ENCODE measurements at places on chromosomes 1 and 21.

GRCh38 chr21:42496839-42497202, 797 bp upstream of the RSPH1 start:
- no peak for DNase-seq

DNA sequence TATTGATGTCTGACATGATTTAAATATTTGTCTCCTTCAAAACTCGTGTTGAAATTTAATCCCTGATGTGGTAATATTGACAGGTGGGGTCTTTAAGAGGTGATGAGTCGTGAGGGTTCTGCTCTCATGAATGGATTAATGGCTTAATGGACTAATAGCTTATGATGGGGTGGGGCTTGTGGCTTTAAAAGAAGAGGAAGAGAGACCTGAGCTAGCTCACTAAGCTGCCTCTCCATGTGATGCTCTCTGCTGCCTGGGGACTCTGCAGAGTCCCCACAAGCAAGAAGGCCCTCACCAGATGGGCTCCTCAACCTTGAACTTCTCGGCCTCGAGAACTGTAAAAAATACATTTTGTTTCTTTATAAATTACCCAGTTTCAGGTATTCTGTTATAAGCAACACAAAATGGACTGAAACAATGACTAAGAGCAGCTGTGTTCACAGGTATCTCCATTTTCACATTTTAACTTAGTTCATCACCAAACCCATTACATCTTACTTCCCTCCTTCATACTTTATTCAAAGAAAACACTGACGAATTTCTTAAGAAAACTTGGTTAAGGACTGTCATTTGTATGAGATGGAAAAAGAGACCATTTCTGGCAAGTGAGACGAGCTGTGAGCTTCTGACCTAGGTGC, 12.1 kb upstream of the AIM2 start:
- no peak for DNase-seq

DNA sequence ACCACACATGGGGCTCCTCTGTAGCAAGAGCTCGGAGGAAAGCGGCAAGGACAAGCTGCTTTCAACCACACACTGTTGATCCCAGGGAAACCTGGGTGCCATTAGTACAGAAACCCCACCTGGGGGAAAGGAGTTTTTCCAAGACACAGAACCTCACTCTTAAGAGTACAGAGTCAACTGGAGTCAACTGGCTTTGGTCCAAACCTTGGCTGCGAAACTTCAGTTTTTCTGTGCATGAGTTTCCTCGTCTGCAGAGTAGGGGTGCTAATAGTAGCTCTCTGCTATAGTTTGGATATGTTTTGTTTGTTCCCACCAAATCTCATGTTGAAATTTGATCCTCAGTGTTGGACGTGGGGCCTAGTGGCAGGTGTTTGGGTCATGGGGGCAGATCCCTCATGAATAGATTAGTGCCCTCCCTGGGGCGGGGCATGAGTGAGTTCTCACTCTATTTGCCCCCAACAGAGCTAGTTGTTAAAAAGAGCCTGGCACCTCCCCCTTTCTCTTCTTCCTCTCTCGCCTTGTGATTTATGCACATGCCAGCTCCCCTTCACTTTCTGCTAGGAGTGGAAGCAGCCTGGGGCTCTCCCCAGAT, 161.1 kb downstream of the PIGK start:
- no peak for DNase-seq

GRCh38 chr1:190904091-190904695, 426.5 kb upstream of the BRINP3 start:
- no peak for DNase-seq

DNA sequence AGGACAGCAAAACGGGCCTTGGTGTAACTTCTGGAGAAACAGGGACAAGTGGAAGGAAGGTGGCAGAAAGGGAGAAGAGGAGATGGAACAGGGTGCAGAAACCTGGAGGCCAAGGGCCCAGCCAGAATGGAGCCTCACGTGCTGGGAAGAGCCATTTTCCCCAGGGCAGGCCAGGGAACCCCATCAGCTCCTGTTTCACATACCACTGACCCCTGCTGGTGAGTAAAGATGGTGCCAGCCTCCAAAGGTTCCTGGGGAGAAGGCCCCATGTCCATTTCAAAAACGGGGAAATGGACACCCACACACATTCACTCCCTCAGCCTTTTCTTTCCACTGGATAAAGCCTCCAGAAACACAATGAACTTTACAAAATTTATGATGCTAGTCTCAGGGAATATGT, 57.6 kb upstream of the JUN start:
- no peak for DNase-seq

DNA sequence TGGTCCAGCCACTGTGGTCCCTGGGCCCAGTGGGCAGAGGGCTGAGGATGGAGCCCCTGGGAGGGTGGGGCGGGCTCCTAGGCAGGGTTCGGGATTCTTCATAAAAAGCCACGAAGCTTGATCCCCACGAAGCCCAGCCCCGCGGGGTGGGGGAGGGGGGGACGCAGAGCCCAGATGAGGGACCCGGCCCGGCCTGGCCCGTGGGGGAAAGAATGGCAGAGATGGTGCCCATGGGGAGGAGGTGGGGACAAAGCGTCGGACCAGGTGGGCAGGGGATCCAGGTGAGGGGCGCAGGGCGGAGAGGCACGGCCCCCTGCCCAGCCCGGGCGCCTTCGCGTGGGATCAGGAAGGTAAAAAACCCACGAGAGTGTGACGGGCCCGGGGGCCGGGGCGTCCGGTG, 6.0 kb upstream of the SMIM12 start:
- no peak for DNase-seq

- no peak for DNase-seq
These were observed 122.5 kb upstream of the ETS2 start for GRCh38 chr21:38683222-38683621.
